Natural killer cell (primary cell): ENCODE measurements at places on chromosomes 5 and 9. TPM values are rescaled to one million over a fixed set of nuclear protein-coding genes. Genes with fewer than 3 reads are reported as not detected.

The BARHL1 gene
- total RNA-seq, result not detected

The CAVIN4 gene
- total RNA-seq, result 0.41 TPM

The KCNIP1 gene
- total RNA-seq, result not detected

The MAMDC2 gene
- total RNA-seq, result 0.32 TPM

The NR5A1 gene
- total RNA-seq, result not detected

The TSSK1B gene
- total RNA-seq, result not detected

- peak; percentile 9 for DNase-seq
These were observed 71.5 kb downstream of the DAP start for GRCh38 chr5:10689391-10690081.

DNA sequence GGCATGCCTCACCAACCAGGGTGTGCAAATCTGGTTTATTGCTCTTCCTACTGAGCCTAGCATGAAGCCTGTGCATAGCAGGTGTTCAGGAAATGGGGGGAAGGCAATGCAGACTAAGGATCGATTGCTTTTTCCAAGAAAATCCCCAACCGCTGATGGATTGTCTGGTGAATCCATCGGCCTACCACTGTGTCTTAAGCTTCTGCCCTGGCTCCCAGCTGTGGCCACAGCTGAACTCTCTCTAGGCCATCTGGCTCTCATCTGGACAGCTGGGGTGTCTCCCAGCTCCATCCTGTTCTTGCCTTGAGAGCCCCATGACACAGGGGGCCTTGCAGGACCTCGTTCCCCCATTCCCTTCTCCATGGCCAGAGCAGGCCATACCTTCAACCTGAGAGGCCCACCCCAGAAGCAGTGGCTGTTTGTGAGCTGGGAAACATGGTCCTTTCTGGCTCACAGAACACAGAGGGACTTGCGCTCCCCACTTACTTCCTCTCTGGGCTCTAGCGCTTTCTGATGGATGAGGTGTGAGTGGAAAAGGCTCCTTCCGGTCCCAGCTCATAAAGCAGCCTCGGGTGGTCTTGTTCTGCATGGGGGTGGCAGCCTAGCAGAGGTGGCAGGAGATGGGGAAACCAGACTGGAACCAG is 41.8 kb downstream of the COL27A1 start:
- no peak for DNase-seq

- DNase-seq, result no peak
These were observed 101.2 kb downstream of the AOPEP start for GRCh38 chr9:94827584-94828304.

DNA sequence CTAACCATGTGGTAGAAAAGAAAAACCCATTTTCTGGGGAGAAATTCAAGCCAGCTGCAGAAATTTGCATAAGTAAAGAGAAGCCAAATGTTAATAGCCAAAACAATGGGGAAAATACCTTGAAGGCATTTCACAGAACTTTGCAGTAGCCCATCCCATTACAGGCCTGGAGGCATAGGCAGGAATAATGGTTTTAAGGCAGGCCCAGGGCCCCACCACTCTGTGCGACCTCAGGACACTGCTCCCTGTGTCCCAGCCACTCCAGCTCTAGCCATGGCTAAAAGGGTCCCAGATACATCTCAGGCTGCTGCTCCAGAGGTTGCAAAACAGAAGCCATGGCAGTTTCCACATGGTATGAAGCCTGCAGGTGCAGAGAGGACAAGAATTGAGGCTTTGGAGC is 253.3 kb downstream of the CTNND2 start:
- DNase-seq, result no peak

GRCh38 chr5:145619806-145620310 is 215.3 kb downstream of the PRELID2 start:
- no peak for DNase-seq

DNA sequence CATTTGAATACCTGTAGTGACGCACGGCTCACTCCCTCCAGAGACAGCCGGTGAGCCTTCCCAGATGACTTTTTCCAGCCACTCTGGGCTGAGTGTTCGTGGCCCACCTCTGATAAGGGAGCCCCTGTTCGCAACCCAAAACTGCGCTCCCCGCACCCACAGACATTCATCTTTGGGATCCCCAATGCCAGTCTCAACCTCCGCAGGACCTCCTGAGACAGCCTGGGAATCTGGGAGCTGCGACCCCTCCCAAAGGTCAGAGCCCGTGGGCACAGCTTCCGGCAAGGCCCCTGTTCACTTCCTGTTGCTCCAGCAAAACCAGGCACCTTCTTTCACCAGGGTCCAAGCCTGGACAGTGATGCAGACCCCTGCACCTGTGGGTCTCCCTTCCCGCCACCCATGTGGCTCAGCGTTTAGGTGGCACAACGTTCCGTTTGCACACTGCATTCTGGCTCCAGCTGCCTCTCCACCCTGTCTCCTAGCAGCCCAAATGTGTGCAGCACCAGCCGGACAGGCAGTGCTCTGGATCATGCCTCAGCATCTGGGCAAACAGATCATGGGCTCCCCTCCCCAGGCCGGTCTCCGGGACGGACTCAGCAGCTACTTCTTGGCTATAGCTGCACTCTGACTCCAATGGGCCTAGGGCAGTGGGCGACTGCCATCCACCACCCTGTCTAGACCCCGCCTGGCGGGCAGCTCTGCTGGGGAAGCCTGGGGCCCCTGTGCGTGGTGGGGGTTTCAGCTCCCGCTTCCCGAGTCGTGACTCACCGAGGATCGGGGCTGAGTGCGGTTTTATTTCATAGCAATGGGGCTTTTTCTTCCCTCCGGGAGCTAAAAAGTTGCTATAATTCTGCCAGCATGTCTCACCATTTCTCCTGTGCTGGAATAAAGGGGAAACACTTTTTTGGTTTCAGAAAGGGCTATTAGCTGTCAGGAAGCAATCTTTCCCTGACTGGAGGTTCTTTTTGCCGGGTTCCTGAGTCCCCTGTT is 156.0 kb downstream of the OLFM1 start:
- DNase-seq, result no peak

DNA sequence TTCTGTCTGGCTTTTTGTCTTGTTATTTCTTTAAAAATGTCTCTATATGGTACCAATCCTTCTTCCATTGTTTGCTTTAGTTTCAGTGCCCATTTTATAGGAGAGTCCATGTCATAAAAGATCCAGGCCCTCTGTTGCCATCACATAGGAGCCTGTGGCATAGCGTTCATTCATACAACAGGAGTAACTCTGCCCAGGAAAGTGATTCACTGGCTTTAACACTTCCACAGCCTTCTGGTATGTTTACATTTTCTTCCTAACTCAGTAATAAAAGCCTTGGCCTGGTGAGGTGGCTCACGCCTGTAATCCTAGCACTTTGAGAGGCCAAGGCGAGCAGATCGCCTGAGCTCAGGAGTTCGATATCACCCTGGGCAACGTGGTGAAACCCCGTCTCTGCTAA is 519.3 kb upstream of the PTGER4 start:
- DNase-seq, result no peak

DNA sequence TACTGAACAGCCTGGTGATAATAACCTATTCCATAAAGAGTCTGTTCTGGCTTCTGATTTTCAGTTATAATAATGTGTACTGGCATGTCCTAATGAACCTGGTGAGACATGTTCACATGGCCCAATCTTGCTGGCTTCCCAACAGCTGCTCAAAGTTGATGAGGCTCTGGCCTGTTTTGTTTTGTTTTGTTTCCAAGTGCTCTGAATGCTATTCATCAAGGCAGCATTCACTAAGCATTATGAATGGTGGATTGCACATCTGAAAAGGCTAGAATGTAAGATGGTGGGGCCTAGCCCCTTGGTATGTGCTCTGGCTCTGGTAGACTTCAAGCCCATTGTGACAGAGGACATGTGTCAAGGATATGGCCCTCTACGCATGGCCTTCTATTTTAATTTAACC is 388.5 kb downstream of the PSAT1 start:
- DNase-seq, result no peak

- no peak for DNase-seq
These were observed 22.9 kb upstream of the HMGCS1 start for GRCh38 chr5:43336159-43336558.

DNA sequence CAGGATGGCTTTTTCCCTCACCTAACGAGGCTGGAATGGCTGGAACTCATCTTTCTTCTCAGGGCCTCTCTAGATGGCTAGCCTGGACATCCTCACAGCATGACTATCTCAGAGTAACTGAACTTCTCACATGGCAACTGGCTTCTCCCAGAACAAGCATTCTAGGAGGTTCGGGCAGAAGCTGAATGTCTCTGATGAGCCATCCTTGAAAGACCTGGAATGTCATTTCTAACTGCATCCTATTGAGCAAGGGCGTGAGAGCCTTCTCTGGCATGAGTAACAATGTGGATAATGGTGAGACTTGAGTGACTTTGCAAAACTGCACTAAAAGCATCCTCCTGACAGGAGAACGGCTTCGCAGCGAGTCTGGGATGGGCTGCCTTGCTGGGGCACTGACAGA is 487.7 kb downstream of the MAT2B start:
- no peak for DNase-seq

- DNase-seq, result no peak
These were observed 958.5 kb downstream of the DTWD2 start for GRCh38 chr5:118029807-118030206.

DNA sequence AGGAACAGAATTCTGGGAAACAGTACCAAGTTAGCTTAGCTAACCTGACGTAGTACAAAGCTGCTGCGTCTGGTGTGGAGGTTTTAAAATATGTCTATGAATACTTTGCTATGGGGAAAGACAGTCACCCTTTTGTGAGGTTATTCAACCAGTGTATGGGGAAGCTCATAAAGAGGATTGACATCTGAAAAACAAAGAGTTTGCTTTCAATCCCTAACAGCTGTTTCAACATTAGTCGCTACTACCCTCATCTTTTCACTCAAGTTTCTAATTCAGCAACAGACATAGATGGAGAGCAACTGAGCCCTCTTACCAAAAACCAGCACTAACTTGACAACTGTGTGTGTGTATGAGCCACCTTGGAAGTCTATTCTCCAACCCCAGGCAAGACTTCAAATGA is 7.8 kb upstream of the MSANTD3 start:
- DNase-seq, result no peak

GRCh38 chr5:59222687-59223511 is 640.0 kb downstream of the RAB3C start:
- DNase-seq, result no peak

DNA sequence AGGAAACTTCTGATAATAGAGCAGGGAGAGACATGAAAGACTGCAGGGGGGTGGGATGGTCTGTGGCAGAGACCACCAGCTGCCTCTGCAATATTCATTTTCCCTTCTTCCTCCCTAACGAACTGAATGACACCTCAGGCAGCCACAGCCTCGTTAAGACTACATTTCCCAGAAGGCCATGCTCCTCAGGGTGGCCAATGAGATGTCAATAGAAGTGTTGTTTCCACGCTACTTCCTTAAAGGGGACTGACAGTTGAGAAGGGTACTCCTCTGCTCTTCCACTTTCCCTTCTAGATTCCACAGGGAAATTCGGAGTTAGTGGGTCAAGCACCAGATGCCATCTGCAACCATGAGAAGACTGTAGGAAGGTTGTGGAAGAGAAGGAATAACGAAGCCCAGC is 52.0 kb upstream of the DAPK1 start:
- DNase-seq, result peak; percentile 42

- no peak for DNase-seq
These were observed 77.1 kb downstream of the PPARGC1B start for GRCh38 chr5:149807176-149807575.
